HuH-7.5 (cell line): ENCODE measurements at places on chromosomes 7 and 10.

GRCh38 chr7:80881351-80881900 is 37.4 kb downstream of the SEMA3C start:
- DNase-seq: no peak

- DNase-seq: no peak
Observed at GRCh38 chr10:114024876-114025610, 18.6 kb upstream of the ADRB1 start.

DNA sequence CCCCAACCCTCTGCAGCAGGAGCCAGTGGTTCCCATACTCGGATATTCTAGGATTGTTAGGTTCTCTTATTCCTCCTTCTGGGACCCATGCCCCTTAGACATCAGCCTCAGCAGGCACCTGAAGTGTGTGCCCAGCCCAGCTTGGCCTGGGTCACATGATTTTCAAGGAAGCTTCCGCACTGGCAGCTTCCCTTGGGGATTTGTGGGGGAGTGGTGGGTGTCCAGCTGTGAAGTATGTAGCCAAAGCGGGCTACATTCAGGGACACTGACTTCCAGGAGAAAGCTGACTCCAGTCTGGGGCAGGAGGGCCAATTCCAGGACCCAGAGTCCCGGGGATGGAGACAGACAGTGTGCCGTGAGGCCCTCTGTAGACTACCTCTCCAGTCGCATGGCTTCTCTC is 1.3 kb downstream of the LDB1 start:
- DNase-seq: no peak

DNA sequence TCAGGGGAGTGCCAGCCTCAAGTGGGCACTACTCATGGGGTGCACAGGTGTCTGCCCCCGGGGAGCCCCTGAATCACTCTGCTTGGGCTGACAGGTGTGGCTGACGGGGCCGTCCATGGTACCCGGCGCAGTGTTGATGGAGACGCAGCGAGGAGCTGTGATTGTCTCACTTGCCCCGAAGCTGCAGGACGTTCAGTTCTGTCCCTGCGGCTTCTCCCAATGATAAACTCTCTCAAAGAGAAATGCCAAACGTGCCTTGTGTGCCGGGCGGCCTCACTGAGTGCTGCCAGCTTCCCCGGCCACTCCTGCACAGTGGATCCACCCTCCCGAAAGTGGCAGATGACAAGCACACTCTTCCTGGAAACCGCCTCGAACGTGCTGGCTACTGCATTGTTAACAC is 203.2 kb downstream of the DNAJB6 start:
- no peak for DNase-seq

DNA sequence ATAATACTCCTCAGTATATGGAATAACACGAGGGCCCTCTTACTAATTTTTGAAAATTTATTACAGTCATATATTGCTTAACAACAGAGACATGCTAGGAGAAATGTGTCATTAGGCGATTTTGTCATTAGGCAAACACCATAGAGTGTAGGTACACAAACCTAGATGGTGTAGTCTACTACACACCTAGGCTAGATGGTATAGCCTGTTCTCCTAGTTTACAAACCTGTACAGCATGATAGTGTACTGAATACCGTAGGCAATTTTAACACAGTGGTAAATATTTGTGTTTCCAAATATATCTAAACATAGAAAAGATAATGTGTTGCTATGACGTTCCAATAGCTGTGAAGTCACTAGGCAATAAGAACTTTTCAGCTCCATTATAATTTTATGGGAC is 12.8 kb downstream of the OR2F1 start:
- no peak for DNase-seq

- no peak for DNase-seq
Observed at GRCh38 chr10:93945819-93946218, 47.9 kb upstream of the PLCE1 start.

DNA sequence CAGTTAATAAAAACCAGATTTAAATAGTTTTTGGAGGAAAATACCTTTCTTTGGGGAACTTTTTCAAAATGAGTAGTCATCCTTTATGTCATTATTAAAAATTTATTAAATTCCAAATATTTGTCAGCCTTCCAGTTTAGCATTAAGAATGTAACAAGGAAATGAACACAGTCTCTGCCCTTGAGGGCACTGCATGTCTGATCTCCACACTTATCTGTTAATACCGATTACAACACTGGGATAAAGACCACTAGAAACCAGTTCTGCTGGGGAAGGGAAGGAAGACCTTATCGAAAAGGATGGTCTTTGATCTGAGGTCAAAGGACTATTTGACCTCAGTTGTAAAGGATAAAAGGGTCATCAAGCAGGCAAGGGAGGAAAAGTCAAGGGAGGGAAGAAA is 320.0 kb downstream of the DOCK4 start:
- no peak for DNase-seq

DNA sequence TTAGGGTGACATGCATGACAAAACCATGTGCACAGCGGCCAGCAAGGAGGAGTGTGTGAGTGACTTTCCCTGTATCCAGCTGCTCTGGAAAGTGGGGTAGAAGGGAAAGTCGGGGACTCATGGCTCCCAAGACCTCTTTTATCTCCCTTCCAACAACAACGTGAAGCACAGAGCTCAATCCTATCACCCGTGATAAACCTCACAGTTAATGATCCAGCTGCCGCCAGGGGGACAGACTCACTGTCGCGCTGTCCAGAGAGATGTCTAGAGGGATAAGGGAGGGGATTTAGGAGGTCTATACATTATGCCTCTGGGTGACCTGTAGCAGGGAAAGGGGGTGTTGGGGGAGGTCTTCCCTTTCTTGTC is 84.0 kb upstream of the SMNDC1 start:
- no peak for DNase-seq

- no peak for DNase-seq
Observed at GRCh38 chr10:60570272-60570865, 180.7 kb upstream of the ANK3 start.

DNA sequence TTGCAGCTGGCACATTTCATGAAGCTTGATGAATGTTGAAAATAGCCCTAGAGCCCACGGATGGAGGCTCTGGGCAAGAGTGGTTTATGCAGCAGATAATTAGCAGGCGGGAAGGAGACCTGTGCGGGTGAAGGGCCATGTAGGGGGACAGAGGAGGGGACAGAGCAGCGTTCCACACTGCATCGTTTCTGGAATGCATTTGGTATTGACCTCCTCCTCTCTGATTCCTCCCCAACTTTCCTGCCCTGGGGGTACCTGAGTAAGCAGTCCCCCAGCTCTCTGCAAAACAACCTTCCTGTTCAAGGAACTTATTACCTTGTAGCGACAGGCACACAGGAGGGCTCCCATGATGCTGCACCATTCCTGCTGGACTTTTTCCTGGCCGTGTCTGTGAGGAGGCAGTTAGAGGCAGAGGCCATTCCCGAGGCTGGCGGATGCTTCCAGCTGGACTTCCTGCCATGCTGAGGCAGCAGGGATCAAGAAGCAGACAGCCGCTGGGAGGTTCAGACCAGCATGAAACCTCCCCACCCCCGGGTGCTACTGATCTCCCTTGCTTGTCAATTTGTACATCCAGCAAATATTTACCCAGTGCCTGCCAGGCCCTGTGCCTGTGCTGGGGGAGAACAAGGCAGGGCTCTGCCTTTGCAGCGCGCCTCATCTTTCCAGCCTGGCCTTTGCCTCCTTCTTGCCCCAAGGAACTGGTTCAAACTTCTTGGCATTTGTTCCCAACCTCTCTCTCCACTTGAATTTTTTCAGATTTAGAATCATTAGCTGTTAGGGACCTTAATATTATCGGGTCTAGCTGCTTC is 28.7 kb downstream of the SLC29A3 start:
- DNase-seq: peak; percentile 36

DNA sequence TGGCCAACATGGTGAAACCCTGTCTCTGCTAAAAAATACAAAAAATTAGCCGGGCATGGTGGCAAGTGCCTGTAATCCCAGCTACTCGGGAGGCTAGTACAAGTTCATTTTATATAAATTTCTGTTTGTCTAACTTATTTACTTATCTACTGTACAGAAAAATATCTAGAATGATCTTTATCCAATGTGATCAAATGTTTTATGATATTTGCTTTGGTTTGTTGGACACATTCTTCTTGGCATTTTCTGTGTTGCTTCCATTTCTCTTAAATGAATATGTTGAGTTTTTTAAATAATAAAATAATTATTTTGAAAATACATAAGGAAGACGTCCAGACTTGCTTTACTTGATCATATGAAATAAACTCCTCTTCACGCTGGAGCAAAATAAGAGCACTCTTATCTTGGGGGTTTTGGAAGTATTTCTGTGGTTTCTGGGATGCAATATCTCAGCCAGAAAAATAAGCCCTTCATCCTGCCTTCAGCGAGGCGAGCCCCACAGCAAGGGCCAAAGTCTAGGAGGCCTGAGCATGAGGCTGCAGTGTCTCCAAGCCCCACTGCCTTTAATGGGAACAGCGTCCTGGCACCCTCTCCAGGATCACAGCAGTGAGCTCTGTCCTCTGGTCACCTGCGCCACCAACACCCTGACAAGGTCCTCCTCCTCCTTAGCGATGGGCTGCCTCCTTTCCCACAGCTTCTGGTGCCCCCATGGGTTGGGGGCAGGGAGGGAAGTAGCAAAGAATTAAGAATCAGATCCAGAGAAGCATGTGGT is 480.2 kb downstream of the KCNMA1 start:
- DNase-seq: no peak

DNA sequence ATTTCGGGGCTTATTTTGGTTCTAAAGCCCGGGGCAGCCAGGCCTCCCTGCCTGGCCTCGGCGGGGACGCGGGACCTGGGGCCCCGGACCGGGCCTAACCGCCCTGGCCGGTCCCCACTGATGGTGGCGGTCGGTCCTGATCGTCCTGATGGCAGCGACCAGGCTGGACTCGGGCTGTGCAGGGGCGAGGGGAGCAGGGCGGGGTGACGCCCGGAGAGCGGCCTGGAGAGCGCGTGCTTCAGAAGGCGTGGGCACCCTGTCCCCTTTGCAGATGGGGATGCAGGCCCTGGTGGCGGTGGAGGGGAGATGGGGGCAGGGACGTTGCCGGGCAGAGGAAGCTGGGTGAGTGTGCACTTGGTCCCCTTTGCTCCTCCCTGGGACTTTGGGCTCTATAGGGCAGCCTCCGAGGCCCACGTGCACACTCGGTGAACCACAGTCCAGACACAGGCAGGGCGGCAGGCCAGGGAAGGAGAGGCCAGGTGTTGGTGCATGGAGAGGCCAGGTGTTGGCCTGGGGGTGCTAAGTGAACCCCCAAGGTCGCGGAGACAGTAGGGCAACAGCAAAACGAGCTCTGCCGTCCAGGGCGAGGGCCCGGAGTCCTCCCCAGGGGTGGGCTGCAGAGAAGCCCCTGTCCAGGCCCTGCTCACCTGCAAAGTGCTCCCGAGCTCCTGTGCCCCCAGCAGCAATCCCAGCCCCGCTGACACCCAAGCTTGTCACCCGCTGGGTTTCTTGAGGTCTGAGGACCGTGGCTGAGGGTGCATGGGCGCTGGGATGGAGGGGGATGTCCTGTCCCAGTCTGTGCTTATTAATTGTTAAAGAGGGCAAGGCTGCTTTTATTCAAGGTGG is 42.4 kb upstream of the FAM20C start:
- no peak for DNase-seq

DNA sequence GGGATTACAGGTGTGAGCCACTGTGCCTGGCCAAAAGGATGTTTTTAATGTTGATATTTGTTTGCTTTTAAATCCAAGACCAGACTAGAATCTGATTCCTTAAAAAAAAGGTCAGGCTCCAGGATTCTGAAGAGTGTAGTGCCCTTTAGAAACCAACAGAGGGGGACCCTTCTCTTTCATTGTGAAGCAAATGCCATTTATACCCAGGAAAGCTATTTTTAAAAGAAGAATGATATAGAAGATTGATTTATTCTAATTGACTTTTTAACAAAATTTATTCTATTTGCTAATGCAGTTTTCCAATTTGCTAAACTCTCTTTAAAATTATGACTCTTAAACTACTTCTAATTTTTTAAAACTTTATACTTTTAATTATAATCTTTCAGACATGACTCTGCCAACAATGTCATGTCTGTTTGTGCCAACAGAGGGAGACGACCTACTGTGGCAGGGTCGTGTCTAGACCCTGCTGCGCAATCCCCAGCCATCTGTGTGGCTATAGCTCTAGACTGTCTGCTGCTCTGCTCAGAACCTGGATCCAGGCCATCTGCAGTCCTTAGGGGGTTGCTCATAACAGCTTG is 201.0 kb upstream of the IMMP2L start:
- peak; percentile 27 for DNase-seq

GRCh38 chr7:118151671-118152070 is 32.3 kb upstream of the LSM8 start:
- DNase-seq: no peak

DNA sequence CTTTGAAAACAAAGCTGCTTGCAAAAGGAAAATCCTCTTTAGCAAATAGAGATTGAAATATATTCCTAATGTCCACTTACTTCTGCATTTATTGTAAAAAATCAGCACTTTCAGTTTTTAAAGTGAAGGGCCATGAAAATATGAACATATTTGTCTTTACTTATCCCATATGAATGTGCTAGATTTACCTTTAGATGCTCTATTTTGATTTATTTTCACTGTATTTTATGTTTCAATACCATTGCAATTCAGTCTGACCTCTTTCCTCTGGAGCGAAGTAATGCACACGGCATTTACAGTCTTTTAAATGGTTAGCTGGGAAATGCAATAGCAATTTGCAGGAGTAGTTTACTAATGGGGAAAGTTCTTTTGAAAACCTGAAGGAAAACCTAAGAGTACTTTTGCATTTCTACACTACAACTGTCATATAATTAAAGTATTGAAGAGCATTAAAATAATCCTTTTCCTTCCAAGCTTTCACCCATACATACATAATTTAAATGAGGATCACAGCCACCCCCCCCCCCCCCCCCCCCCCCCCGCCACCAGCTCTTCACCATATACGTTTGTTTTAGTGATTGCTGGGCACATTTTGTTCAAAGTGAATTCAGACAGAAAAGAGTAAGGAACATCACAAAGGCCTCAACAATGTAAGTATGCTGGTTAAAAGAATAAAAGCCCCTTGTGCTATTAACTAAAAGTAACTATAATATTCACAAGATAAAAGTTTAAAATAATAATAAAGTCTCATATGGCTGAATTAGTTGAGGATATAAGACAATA is 3.5 kb downstream of the SKIDA1 start:
- no peak for DNase-seq

- no peak for DNase-seq
Observed at GRCh38 chr7:112985377-112985987, 101.1 kb downstream of the GPR85 start.

DNA sequence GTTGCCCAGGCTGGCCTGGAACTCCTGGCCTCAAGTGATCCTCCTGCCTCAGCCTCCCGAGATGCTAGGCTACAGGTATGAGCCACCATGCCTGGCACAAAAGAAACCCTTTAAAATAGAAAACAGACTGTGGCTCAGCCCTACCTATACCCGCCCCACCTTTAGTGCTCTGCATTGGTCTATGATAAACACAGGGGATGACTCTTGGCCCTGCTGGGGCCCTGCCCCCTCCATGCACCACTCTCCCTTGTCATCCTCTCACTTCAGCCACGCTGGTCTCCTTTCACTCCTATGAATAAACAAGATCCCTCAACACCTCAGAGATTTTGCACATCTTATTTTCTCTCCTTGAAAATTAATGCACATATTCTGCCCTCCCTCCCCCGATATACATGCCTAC is 251.4 kb upstream of the KLF14 start:
- DNase-seq: no peak

GRCh38 chr10:43861966-43862751 is 213.5 kb upstream of the ZNF32 start:
- DNase-seq: no peak
